ENCODE measurements at places on chromosomes 4 and X.

DNA sequence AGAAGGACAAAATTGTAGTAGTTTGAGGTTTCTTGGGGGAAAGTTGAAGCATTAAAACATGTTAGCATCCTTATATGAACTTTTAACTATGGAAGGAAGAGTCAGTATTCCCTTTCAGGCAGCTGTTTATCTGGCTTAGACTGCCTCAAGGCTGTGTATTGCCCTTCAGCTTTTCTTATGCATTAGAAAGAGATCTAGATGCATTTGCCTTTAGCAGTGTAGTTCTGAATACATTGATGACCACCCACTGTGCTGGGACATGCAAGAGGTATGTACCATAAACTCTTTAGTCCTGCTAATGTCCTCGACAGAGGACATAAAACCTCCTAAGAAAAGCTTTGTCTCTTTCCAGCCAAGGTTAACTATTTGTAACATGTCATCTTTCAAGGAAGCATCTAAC lies 2.9 kb downstream of the FAM200B start:
- DNase-seq: no peak

DNA sequence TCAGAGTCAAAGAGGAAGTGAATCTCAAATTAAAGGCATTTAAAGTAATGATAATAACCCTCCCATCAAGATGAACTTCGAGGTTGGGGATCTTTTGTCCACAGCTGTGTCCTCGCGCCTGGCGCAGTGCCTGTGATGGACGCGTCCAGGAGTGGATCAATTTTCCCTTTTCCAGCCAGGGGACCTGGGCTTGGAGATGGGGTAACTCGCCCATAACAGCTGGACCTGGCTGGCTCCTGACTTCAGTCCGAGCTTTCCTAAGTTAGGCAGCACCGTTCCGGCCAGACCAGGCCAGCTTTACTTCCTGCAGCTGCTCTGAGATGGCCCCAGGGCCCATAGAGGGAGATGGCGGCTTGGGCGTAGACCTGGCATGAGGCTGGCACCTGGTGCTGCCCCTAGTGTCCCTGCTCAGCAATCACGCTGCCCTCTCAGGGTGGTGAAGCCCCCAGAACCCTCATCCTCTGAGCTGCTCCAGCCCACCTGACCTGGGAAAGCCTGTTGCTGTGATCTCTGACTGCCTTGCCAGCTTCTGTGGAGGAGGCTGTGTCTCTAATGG lies 23.9 kb downstream of the ADRA2C start:
- no peak for DNase-seq

DNA sequence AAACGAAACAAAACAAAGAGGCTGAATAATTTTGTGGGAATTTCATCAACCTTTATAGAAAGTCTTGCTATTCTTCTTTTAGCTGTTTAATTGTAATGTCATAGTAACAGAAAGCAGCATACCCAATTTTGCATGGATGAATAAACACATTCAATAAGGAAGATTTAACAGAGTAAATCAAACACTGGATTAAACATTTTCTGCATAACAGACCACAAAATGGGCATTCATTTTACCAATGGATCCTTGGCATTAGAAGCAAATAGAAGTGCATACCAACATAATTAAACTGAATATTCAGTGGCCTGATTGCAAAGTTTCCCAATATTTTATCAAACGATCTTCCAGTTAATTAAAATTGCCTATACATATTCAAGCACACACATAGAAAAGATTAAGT lies 4.4 kb upstream of the CHM start:
- no peak for DNase-seq

DNA sequence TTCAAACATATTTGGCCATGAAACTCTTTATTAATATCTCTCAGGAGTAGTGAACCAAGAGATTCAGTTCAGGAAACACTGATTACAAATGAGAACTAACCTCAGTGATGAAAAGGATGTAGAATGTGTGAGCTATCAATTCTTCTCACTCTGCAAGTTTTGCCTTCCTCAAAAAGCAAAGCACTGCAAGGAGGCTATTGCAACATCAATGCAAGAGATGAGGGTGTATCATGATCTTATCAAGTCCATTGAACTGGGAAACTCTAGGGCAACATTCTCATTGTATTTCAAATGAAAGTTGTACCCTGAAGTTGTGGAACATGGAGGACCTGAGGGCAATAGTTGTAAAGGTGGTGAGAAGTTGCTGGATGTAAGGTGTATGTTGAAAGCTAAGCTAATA lies 56.4 kb upstream of the VEGFC start:
- no peak for DNase-seq

DNA sequence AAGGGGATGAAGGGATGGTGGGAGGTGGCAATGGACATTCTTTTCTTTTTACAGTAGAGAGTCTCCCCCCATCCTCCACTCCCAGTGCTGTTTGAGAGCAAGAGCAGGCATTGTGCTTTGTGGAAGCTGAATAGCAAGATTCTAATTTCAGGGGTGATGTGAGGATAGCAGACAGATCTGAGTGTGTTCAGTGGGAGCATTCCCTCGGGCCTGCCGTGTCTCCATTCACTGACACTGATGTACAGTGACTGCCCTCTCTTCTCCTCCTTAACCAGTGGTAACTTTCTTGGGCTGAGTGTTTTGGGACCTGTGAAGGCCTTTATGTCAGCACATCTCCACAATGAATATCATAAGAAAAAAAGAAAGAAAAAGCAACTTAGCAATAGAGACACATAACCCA lies 396.6 kb upstream of the RPS6KA3 start:
- DNase-seq: no peak

- no peak for DNase-seq
Observed at GRCh38 chr4:165757451-165757850, 115.6 kb upstream of the TLL1 start.

DNA sequence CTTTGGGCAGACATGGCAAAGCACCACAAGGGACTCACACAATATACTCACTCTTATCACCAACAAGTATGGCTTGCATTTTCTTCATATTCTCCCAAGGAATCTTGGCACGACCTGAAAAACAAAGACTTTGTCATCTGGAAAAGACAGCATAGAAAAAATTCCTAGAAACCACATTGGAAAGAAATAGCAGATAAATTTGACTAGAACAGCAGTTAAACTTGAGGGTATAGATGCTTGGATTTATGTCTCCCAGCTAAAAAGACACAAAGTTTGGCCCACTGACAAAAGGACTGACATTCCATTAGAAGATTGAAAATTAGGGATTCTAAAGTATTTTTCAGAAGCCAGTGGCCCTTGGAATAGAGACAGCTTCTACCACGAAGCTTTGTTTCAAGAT lies 6.9 kb upstream of the VEGFC start:
- DNase-seq: no peak

- DNase-seq: no peak
Observed at GRCh38 chr4:8198206-8198905, 734 bp upstream of the SH3TC1 start.

- no peak for DNase-seq
Observed at GRCh38 chrX:17174671-17175070, 200.3 kb upstream of the NHS start.

DNA sequence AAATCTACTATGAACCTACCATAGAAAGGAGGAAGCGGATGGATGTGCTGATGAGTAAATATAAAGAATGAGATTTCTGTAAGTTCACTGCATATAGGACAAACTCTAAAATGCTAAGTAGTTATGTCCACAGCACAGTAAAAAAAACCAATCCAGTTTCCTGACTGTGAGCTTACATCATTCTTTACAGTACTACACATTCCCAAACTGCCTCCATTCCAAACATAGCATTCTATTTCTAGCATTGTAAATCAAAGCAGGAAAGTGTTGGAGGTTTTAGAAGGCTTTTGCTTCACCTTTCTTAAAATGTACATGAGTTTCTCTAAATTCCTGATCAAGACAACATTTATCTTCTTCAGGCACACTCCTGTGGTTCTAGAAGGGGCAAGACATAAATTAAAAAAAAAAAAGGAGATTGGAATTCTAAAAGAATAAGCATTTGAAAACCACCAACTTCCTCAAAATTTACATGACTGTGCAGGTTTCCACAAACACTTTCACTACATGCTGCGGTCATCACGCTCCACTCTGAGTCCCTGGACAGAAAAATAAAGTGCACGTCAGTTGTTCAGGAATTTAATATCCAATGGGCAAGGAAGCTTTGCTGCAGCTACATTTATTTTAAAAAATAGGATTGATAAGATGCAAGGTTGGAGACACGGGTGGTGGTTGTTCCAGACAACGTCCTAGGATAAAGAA lies 297.6 kb upstream of the STS start:
- no peak for DNase-seq

- DNase-seq: no peak
Observed at GRCh38 chrX:4754878-4755604, 1041.6 kb upstream of the PRKX start.

GRCh38 chr4:118836301-118837120 lies 585 bp upstream of the SEC24D start:
- DNase-seq: peak; percentile 22

DNA sequence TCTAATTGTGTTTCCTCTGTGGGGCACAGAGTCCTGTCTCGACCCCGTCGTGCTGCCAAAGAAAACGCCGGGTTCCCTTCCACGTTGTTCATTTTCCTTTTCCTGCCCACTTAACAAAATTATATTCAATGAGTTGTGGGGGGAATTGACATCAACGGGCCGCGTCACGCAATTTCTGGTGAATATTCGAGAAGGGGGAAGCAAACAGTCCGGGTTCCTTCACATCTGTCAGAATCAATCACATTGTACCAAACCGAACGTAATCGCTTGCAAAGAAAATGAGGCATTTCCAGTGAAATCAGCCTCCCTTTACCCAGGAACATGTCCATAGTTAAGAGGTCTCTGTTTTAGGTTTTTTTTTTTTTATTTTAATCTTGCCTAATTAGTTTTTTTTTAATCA lies 243.5 kb downstream of the SHOX start:
- DNase-seq: no peak

DNA sequence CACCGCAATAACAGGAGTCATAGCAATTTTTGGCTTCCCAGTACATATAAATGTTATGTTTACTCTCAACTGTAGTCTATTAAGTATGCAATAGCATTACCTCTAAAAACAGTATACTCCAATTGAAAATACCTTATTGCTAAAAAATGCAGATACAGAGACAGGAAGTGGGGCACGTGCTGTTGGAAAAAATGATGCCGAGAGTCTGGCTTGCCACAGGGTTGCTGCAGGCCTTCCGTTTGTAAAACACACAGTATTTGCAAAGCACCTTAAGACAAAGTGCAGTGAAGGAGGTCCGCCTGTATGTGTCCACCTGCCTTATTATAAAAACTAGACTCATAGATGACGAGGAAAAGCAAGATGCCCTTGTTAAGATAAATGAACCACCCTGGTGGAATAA lies 23.5 kb downstream of the CD99 start:
- no peak for DNase-seq

DNA sequence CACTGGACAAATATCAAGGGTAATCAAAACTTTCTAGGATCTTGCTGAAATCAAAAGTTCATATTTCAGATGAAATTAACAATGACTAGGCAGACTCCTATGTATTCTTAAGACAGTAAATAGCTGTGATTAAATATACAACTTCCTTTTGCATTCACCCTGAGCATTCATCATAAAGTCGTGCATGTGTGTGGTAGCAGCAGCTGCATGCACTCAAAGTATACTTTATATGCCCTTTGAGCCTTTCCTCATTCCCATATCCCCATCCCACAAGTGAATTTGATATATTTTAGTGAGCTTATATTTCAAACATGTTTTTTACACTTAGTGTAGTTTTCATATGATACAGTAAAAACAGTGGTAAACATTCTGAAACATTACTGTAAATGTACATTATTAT lies 959.0 kb downstream of the C4orf33 start:
- no peak for DNase-seq

DNA sequence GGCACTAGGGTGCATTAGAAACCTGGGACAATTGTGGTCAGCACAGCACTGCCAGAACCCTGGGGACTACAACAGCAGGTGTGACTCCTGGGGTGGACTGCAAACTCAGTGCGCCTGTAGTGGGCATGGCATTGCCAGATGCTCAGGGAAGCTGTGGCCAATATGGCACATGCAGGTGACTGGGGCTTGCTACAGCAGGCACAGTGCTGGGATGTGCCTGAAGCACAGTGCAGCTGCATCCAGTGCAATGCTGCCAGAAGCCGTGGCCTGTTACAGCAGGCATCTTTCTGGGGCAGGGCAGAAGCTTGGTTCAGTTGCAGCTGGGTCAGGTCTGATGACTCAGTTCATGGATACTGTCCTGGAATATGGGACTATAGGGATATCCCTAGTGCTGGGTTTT lies 445.8 kb downstream of the CCSER1 start:
- DNase-seq: no peak

- DNase-seq: no peak
Observed at GRCh38 chrX:334971-335757, 16.6 kb upstream of the GTPBP6 start.

DNA sequence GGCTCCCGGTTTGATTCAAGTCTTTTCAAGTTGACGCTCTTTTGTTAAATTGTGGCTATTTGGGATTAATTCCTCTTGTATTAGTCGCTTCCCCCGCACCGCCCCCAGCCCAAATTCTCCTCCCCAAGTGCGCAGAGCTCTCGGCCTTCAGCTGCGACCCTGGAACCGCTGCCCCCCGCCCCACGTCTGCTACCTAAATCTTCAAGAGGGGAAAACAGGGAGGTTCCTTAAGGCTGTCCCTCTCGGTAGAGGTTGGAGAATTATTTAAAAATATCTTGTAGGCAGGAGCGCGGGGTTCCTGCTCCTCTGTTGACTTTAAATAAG lies 860 bp upstream of the RPS6KA3 start:
- no peak for DNase-seq

DNA sequence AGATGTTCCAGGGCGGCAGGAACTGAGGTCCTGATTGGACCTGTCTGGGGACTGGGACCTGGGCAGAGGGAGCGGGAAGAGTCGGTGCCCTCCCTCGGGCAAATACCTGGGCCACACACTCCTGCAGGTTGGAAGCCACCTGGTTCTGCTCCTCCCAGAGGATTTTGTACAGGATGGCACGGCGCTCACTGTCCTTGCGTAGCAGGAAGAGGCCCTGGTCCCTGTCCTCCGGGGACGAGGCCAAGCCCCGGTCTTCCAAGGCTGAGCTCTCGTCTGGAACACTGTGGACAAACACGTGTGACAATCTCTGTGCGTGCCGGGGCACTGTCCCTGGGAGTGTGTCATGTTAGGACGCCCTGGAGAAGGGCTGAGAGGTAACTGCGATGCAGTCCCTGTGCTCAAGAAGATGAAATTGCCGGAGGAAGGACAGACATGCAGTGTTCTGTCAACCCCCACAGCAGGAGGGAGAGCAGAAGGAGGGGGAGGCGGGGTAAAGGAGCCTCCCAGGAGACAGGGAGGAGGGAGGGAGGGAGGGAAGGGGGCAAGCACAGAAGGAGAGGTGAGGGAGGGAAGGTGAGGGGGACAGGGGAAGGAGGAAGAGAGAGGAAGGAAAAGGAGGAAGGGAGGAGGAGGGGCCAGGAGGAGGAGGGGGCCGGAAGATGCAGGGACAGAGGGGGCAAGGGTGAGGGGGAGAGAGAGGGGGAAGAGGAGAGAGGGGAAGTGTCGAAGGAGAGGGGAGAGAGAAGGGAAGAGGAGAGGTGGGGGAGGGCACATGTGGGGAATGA lies 29.0 kb downstream of the PDHA1 start:
- no peak for DNase-seq

Data from stimulated activated CD8-positive, alpha-beta memory T cell treated with anti-CD3 and anti-CD28 coated beads, Interleukin-4, amount 100 ng/mL, for 24 hours (primary cell).